ENCODE measurements at places on chromosomes 1 and 21. TPM values are rescaled to one million over a fixed set of nuclear protein-coding genes. Genes with fewer than 3 reads are reported as not detected.
A peak's percentile ranks its signal among the peaks of the same experiment; 100 is the strongest.

DNA sequence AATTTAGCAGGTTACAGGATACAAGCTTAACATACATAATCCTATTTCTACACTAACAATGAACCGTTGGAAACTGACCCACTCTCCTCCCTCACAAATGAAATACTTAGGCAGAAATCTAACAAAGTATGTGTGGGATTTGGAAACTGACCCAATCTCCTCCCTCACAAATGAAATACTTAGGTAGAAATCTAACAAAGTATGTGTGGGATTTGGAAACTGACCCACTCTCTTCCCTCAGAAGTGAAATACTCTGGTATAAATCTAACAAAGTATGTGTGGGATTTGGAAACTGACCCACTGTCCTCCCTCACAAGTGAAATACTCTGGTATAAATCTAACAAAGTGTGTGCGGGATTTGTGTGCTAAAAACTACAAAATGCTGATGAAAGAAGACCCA, 60.3 kb downstream of the TRAF5 start:
- no peak for DNase-seq

ICOSLG gene
- 1.3 TPM for total RNA-seq

LRRIQ3 gene
- total RNA-seq, result 2.0 TPM

- no peak for DNase-seq
Measured at GRCh38 chr21:15243406-15243805, 178.6 kb upstream of the NRIP1 start.

GRCh38 chr1:203686091-203686632, 59.5 kb downstream of the ATP2B4 start:
- no peak for DNase-seq

KLF17 gene
- not detected for total RNA-seq

TLR5 gene
- 0.22 TPM for total RNA-seq

- DNase-seq, result no peak
Measured at GRCh38 chr1:77238462-77238861, 19.2 kb upstream of the PIGK start.

FAM131C gene
- total RNA-seq, result 0.66 TPM

DNA sequence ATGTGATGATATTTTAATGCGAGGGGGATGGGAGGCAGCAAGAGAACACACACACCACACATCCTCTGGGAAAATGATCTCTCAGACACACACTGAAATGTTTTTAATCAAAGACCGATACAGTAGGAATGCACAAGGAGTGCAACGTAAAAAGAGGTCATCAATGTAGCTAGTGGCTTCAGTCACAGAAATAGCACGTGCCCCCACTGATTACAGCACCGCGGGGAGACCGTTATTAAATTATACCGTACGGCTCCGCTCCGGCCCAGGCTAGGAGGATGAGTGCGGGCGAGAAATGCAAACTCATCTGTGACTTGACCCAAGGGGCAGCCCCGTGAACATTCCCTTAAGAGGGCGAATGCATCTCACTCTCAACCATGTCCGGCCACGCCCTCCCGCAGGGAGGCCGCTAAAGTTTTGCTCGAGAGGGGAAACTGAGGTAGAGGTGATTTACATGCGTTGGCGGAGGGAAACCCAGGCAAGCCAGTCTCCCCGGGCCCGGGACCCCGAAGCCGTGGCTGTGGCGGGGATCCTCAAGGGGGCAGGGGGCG, 552 bp downstream of the UBR4 start:
- peak; percentile 14 for DNase-seq

- DNase-seq, result no peak
Measured at GRCh38 chr1:158969855-158970254, 38.5 kb downstream of the PYHIN1 start.

DNA sequence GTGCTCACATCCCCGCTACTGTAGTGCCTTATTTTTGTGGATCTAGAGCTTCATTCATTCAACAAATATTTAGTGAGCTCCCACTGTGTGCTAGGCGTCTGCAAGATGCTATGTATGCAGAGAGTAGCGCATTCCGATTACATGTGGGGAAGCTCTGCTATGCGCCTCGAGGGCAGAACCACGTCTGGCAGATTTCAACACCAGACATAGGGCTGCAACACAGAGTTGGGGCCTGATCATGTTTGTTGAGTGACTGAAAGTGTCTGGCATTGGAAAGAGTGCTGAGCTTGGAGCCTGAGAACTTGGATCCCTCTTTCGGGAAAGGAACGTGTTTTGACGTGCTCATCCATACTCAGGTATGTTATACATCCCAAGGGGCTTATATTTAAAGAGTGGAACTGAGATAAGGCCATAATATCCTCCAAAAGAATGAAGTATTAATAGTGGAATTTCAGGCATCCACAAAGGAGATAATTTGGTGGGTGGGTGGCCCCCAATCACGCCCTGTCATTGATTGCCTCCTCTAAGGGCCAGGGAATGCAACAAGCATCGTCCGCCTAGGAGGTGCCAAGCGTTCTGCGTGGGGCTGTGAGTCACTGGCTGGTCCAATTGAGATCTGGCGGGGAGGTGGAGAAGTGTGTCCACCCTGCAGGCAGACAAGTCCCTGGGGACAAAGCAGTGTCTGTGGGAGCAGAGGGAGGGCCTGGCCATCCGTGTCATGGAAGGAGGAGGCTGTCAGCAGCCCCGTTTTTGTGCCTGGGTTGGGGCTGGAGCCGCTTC, 62.8 kb upstream of the ZBTB40 start:
- no peak for DNase-seq

DNA sequence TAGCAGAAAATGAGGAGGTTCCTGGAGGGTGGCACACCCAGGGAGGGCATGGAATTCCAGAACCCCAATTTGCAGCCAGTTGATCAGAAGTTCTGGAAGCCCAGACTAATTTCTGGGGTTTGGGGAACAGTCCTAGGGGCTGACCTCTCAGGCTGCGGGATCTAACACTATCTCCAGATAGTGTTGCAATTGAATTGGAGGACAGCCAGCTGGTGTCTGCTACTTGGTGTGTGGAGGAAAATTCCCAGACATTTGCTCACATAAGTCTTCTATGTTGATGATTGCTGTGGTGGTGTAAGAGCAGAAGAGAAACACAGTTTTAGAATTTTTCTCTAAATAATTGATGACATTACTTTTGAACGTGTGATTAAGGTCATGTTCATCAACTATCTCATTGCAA, 154.3 kb upstream of the RNPC3 start:
- no peak for DNase-seq

GRCh38 chr1:160090760-160091159, 7.7 kb downstream of the IGSF8 start:
- no peak for DNase-seq

DNA sequence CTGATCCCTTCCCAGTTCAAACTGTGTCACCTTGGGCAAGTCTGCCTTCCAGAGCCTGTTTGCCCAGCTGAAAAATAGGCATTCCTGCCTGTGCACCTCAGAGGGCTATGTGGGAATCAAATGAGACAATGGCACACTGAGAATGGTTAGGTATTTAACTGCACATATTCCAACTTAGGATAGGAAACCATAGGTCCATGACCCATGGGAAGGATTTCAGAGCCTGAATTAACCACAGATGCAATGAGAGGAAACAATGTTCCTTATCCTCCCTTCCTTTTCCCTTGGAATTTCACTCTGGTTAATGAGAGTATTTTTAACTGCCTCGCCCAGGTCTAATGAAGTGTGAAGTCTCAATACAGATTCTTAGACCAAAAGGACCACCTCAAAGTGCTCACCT, 12.7 kb downstream of the PAFAH2 start:
- no peak for DNase-seq

DNA sequence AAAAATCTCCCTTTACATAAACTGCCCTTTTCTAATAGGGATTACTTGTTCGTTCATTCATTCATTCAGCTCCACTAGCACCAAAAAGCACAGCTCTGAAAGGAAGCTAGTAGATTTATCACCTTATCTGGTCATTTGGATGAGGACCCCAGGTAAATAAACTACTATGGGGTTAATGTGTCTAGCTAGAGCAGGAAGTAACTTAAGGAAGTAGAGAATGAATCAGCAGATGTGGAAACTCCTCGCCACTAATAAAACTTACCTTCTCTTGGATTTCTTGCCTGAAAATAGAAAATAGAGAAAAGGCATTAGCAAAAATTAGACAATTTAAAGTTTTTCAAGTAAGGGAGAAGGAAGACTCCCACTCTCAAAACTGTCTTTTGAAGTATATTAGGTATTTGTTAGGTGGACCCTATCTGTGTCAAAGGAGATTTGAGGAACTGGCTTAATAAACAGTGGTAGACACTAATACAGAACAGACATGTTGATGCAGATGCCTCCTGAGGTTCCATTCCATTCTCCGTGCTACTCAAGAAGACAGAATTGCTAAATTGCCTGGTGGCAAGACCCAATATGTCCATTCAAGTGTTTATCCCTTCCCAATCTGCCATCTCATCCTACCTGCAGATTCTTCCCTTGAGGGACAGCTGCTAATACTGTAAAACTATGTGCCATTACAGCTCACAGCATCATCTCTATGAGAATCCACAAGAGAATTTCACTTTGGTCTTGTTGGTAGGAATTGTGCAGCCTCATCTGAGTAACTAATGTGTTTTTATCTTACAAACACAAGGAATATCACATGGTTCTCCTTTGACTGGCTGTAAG, 14.9 kb downstream of the SELL start:
- DNase-seq, result no peak

DNA sequence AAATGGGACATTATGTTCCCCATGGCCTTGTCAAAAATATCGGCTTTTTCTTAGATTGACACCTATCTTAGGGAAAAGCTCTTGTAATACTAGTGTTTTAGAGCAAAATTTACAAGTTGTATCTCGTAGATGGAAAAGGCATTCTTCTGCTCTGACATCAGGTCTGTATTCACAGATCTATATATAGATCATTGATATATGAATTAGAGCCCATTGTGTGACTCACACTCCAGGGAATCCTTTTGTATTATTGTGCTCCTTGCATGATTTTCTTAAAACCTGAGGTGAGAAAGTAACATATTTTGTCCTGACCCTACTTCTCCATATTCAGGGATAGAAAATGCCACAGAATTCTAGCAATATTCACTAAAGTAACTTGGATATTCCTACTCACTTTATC, 1160.8 kb upstream of the B3GALT2 start:
- no peak for DNase-seq

NTMT2 gene
- total RNA-seq, result not detected

MROH9 gene
- not detected for total RNA-seq

TIE1 gene
- 0.33 TPM for total RNA-seq

DNA sequence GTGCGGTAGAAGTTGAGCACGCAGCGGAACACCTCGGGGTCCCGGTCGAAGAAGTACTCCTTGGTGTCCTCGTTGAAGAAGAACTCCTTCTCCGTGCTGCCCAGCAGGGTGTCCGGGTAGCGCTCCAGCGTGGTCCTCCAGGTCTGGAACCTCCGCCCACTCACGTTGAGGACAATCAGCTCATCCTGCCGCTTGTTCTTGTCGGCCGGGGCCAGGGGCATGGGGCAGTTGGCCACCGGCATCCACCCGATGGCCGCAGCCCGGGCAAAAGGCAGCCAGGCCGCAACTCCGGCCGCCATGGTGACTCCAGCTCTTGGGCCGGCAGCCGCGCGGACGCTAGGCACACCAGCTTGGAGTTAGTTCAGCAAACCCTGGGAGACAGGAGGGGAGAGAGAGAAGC, 7.0 kb downstream of the KCND3 start:
- DNase-seq, result no peak

GRCh38 chr1:239457491-239458143, 71.2 kb downstream of the CHRM3 start:
- no peak for DNase-seq

DNA sequence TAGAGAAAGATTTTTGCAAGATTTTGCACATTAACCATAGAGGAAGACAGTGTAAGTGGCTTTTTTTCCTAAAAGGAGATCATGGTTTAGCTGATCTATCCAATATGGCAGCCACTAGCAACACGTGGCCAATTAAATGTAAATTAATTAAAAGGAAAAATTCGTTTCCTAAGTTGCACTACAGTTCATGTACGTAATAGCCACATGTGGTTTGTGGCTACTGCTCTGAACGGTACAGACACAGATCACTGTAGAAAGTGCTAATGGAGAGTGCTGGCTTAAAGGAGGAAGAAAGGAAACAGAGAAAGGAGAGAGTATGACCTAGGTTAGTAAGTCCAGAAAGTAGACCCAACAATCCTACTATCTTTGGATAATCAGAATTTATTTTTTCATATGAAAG, 170.8 kb downstream of the SIPA1L2 start:
- no peak for DNase-seq

NUDT17 gene
- 2.2 TPM for total RNA-seq

GRCh38 chr1:109977225-109977624, 7.3 kb upstream of the AHCYL1 start:
- no peak for DNase-seq

GJA9 gene
- not detected for total RNA-seq

- DNase-seq, result no peak
Measured at GRCh38 chr1:229047161-229047839, 223.6 kb upstream of the RAB4A start.

DIRAS3 gene
- total RNA-seq, result 0.28 TPM

DNA sequence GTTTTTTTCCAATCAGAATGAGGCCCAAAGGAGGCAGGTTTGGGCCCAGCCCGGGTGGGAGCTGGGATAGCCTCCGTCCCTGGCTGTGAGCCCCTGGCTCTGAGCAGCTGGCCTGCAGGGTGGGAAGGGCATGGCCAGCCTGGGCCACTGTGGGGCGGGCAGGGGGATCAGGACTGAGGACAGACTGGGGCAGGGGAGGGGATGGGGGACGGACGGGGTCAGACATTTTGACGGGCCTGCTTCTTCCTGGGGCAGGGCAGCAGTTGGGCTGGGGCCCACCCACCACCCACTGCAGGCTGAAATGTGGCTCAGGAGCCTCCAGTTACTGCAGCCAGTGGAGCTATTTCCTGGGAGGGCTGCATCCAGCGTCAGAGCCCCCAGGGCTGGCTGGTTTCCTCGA, 2.5 kb upstream of the SLC6A9 start:
- no peak for DNase-seq

GRCh38 chr1:24666794-24667193, 23.7 kb downstream of the SRRM1 start:
- no peak for DNase-seq

DNA sequence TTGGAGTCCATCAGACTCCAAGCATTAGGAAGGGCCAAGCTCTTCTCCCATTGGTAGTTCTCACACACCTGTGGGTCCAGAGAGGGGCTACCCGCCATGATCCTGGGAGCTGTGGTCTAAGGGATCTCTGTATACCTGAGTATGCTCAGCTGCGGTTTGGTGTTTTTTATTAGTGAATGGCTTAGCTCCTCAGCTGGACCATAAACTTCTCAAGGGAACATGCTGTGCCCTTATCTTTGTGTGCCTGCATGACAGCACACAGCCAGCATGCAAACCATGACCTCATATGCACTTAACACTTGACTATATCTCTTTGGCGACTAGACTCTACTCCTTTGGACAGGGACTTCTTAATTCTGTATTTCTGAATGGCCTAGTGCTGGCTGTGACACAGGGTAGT, 94.5 kb downstream of the CD58 start:
- DNase-seq, result no peak

GRCh38 chr1:54421101-54421504, 14.9 kb upstream of the SSBP3 start:
- no peak for DNase-seq

- no peak for DNase-seq
Measured at GRCh38 chr1:160162931-160163330, 11.5 kb downstream of the ATP1A4 start.

DNA sequence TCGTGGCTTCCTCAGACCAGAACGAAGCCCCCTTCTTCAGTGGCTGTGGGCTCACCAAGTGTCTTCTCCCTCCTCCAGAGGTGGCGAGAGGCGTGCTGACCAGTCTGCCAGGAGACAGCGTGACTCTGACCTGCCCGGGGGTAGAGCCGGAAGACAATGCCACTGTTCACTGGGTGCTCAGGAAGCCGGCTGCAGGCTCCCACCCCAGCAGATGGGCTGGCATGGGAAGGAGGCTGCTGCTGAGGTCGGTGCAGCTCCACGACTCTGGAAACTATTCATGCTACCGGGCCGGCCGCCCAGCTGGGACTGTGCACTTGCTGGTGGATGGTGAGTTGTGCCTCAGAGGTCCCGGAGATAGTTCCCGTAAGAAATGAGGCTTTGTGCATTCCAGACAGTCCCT, 24.0 kb downstream of the IL6R start:
- no peak for DNase-seq
